ENCODE measurements at places on chromosomes 3 and 15. TPM values are rescaled to one million over a fixed set of nuclear protein-coding genes. Genes with fewer than 3 reads are reported as not detected.
A peak's percentile ranks its signal among the peaks of the same experiment; 100 is the strongest.

The FBXW12 gene
- not detected for total RNA-seq

DNA sequence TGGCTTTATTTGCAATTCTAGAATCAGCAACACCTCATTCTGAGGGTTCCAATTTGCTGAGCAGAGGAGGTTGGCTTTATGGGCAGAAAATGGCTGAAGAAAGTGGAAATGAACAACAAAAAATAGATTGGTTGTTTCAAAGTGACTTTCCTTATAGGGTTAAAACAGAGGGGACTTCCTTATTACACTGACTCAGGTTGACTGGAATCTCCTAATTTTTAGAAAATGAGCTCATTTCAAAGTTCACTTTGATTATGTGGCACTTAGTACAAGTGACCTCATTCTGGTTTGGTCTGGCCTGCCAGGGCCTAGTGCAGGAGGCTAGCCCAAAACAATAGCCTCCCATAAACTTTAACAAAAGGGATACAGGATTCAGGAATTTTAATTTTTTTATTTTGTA lies 41.4 kb downstream of the NFKBIZ start:
- DNase-seq, result peak; percentile 93

DNA sequence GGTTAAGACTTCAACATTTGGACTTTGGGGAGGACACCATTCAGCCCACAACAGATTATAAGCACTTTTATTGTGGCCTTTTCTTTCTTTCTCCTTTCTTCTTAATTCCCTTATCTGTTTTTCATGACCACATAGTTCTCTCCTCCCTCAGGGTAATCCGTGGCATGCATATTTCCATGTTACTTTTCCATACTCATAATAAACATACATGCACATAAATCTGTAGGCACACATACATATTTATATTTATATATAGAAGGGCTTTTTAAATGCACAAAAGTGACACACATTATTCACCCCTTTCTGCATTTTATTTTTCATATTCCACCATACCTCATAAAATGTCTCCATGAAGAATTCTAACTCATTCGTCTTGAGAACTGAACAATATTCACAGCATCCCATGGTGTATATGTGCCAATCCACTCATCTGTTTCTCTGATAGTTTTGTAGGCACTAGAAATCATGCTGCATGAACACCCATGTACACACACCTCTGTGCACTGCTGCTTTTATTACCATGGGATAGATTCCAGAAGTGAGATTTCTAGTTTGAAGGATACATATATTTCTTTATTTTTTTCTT lies 38.1 kb upstream of the GADL1 start:
- no peak for DNase-seq

- DNase-seq, result no peak
Observed at GRCh38 chr3:17132286-17133115, 247.7 kb downstream of the PLCL2 start.

The RPL29 gene
- 590 TPM for total RNA-seq

DNA sequence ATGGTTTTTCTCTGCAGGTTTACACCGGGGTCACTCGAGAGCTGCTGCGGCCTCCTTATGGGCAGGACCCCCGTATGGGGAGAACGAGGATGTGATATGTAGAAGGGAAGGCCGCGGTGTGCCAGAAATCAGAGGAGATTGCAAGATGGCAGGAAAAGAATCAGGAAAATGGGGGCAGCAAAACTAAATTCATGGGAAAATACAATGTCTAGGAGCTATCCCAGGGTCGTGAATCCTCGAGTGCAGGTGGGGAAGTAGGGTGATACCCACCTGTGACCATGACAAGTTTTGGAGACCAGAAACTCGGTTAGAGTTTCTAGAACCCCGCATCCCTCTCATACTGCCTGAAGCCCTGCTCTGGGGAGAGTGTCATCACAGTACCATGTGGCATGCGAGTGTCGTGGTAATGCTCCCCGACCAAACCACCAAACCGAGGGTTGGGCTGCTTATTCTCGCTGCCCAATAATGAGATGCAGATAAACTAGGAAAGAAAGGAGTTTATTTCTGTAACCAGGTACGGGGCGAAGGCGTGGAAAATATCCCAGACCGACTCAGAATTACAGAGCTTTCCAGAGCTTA lies 781 bp downstream of the TRNT1 start:
- no peak for DNase-seq

DNA sequence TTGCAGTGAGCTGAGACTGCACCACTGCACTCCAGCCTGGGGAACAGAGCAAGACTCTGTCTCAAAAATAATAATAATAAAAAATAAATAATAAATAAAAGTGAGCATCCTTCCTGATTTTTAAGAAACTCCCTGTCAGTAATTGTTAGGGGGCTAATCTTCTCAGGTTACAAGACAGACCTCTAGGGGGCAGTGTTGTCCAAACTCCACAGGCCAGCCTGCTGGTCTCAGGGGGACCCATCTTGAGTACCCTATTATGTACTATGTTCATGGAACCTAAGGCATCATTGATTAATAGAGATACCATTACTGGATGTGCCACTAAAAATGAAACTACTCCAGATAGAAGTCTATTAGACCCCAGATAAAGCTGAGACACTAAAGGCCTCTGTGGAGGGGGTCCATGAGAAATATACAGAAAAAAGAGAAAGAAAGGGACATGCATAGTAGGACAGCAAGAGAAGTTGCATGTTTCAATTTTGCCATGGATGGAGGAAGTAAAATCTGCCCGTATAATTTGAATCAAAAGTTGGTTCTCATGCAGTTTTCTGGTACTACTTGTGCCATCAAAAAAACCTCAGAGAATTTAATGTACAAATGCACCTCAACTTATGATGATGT lies 85.5 kb upstream of the CDV3 start:
- DNase-seq, result peak; percentile 29

GRCh38 chr15:96038650-96039049 lies 291.9 kb upstream of the NR2F2 start:
- DNase-seq, result peak; percentile 5

DNA sequence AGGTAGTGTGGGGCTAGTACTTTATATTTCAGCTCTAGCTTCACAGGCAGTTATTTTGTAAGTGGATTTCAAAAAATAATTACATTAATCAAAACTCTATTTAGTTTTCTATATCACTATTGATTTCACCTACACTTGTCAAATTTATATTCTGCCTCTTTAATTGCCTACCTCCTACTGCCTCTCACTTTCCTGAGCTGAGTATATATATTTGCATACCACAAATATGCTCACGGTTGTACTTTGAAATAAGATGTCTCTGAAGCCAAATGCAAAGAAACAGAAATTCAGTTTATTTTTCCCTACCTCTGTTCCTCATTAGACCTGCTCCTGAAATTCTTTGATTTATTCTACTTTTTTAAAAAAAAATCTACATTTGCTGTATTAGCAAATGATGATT lies 309.3 kb upstream of the TGFBR2 start:
- no peak for DNase-seq

DNA sequence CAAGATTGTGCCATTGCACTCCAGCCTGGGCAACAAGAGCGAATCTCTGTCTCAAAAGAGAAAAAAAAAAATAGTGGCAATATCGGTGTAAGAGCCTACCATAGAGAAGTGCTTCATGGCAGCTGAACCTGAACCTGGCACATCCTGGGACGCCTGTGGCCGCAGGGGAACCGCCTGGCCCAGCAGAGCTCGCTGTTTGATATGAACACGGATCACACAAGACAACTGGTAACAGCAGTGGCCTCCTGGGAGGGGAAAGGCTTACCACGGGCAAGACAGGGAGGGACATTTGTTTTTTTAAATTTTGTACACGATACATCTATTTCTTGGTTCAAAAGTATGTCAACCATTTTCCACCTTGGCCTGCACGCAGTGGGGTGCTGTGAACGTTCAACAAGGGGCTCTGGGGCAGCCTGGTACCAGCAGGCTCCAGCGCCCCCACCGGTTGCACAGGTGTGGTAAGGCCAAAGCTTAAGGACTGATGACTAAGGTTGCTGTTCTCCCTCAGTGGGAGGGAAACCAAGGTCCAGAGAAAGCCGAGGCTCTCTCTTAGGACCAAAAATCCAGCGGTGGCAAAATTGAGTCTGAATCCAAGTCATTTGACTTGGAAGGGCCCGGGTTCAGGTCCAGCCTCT lies 21.7 kb upstream of the EPHB3 start:
- DNase-seq, result no peak

GRCh38 chr15:77980098-77980497 lies 97.4 kb downstream of the TBC1D2B start:
- no peak for DNase-seq

GRCh38 chr3:68817243-68817642 lies 115.1 kb downstream of the TAFA4 start:
- DNase-seq, result peak; percentile 37

The VWA5B2 gene
- not detected for total RNA-seq

The HRG gene
- total RNA-seq, result not detected

DNA sequence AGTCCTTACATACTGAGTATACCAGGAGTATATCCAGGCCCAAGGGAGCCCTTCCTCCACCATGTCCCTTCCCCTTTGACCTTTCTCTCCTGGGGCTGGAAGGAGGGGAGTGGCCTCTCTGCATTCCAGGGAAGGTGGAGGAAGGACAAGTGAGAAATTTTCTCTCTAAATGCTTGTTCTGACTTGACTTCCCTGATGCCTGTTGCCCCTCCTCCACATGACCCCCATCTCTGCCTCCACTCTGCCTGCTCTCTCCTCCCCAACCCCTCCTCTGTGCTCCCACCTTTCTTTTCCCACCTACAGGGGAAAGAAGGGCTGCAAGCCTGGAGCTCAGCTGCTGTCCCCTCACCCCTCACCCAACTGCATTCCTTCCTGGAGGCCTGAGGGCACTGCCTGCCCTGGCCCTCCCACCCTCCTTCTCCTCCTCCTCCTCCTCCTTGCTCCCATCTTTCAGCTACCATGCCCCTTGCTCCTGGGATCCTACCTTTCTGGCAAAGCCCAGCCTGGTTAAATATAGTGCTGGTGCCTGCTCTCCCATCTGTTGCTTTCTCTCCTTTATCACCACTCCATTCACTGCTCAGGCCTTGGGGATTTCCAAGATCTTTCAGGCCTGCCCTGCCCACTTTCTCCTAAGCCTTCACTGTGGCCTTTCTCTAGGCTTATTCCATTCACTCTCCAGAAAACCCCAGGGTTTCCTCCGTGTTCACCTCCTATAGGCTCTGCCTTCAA lies 8.5 kb upstream of the DAG1 start:
- peak; percentile 35 for DNase-seq

DNA sequence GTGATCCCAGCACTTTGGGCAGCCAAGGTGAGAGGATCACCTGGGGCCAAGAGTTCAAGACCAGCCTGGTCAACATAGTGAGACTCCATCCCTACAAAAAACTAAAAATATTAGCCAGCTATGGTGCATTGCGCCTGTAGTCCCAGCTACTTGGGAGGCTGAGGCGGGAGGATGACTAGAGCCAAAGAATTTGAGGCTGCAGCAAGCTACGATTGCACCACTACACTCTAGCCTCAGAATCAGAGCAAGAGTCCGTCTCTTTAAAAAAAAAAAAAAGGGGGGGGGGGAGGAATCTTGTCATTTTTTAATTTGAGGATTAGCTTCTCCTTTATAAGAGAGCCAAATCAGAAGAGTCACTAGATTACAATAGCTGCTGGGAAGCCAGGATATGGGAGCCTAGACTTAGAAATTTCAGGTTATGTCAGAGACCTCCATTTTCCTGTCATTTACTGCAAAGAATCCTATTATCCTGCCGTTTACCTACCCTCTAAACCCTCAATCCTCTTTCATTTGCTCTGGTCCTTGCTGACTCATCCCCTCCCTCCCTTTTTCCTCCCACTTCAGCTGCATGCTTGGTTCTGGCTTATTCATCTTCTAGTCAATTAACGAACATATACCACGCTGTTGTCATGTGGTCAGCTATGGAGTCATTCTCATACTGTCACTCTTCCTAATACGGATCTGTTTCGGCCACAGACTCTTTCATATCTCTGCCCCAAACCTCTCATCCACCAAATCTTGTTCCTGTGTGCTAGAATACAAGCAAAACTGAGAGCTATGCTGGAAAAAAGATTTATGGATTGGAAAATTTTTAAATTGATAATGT lies 83.8 kb upstream of the PPIB start:
- peak; percentile 95 for DNase-seq

The ALDH1L1 gene
- 1.2 TPM for total RNA-seq

The SAMMSON gene
- total RNA-seq, result not detected

The IMPG2 gene
- under 0.01 TPM for total RNA-seq

All from M059J (cell line).